Fibroblast of the aortic adventitia (primary cell): ENCODE measurements at places on chromosomes 12 and 14. TPM values are rescaled to one million over a fixed set of nuclear protein-coding genes. Genes with fewer than 3 reads are reported as not detected.

DNA sequence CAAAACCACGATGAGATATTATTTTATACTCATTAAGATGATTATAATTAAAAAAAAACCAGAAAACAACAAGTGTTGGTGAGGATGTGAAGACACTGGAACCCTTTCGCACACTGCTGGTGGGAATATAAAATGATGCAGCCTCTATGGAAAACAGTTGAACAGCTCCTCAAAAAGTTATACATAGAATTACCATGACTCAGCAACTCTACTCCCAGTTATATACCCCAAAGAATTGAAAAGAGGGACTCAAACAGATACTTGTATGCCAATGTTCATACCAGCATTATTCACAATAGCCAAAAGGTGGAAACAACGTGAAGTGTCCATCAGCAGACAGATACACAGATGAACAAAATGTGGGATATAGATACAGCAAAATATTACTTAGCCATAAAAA is 53.1 kb downstream of the TAOK3 start:
- no peak for DNase-seq

GRCh38 chr14:68016255-68016914 is 196.8 kb downstream of the RAD51B start:
- DNase-seq: peak; percentile 62

DNA sequence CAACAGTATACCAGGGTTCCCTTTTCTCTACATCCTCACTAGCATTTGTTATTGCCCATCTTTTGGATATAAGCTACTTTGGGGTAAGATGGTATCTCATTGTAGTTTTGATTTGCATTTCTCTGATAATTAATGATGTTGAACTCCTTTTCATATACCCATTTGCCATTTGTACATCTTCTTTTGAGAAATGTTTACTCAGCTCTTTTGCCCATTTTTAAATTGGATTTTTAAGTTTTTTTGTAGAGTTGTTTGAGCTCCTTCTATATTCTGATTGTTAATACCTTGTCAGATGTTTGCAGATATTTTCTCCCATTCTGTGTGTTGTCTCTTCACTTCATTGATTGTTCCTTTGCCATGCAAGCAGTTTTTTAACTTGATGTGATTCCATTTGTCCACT is 22.2 kb downstream of the ESR2 start:
- no peak for DNase-seq

Gene RTL1
- not detected in 2 replicates for total RNA-seq

GRCh38 chr14:54889919-54890318 is 12.7 kb downstream of the GCH1 start:
- no peak for DNase-seq

DNA sequence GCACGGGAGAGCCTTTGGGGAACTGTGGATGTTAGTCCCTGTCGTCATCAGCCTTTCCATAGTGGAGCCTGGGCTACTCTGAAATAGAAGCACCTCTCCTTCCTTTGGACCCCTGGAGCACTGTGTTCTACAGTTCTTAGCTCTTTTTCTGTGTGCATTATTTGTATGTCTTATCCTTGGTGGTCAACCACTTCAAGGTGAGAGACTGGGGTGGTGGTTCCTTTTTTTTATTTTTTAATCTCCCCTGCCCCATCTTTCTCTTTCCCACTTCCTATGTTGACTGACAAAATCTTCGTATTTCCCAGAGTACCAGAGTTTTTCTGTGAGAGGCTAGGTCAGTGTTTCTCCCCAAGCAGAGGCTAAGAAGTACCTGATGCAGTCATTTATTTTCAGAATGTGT is 111.7 kb downstream of the CRADD start:
- no peak for DNase-seq

- no peak for DNase-seq
Observed at GRCh38 chr12:119227292-119227691, 48.6 kb downstream of the HSPB8 start.

Gene PPP4R4
- total RNA-seq: 0.98 and 7.0 TPM in 2 replicates

DNA sequence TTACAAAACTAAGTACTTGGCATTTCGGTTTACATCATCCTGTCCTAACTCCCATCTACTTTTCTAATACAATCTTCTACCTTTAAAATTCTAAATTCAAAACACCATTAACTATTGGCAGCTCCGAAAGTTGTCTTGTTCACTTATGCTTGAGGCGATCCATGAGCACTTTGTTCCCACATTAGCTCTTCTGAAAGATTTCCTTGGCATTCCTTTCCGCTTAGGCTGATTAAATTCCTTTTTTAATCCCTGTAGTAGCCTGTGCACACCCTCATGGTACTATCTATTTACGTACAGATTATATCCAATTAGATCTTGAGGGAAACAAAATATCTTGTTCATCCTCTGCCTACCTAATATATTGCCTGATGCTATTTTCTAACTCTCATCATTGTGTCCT is 480.7 kb downstream of the PRKD1 start:
- DNase-seq: no peak

DNA sequence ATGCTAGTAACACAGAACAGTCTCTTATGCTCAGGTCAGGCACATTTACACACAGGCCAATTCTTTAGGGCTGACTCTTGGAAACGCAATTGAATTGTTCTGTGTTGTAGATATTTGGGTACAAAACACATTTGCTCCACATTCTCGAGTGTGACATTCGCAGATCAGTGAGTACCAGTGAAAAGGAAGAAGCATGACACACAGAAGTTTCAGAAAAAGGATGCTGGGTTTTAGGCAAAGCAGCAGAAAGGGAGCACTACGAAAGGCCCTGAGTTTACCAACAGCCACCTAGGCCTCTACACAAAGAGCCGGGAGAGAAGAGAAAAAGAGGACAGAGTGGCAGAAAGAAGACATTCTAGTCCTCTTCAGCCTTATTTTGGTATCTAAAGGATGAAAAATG is 254.4 kb upstream of the BTG1 start:
- DNase-seq: no peak

DNA sequence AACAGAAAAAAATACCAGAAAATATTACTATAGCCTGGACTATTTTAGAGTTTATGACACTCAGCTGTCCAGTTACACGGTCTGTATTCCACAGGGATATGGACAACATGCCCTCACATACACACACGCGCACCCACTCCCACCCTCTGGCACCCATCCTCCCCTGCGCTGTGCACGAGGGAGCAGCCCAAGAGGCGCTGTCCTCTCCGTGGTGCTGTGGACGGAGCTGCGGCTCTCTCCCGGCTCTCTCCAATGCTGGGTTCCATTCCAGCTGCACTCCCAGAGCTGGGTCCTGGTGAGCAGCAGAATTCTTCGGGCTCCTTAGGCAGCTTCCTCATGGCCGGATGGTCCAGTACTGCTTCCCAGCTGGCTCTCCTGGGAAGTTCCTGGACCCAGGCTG is 6.0 kb upstream of the NGB start:
- no peak for DNase-seq

- DNase-seq: peak; percentile 38
Observed at GRCh38 chr12:121060149-121061001, 21.3 kb upstream of the OASL start.

Gene TDRD9
- 0.45 and 4.5 TPM in 2 replicates for total RNA-seq

Gene SRRM4
- total RNA-seq: not detected in 2 replicates

GRCh38 chr12:49965836-49966235 is 4.2 kb downstream of the AQP5 start:
- no peak for DNase-seq

- DNase-seq: no peak
Observed at GRCh38 chr12:52220477-52220876, 12.6 kb upstream of the KRT7 start.

Gene RTN1
- 0.27 and 1.7 TPM in 2 replicates for total RNA-seq

- DNase-seq: peak; percentile 73
Observed at GRCh38 chr12:24226745-24227350, 277.4 kb upstream of the SOX5 start.

DNA sequence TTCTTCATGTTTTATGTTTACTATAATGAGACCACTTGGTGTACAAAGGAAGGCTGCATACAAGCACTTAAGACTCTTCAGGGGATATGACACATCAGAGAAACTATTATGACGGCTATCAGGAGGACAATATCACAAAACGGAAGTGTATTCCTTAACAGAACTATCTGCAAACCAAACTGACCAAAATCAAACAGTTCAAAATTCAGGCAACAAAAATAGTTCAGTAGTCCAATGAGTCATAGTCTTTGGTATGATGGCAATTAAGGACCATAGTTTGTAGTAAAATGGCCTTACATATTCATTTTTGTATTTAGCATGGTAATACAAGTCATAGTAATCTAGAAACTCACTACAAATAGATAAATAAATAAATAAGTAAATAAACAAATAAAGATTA is 1638.7 kb upstream of the SEL1L start:
- no peak for DNase-seq

DNA sequence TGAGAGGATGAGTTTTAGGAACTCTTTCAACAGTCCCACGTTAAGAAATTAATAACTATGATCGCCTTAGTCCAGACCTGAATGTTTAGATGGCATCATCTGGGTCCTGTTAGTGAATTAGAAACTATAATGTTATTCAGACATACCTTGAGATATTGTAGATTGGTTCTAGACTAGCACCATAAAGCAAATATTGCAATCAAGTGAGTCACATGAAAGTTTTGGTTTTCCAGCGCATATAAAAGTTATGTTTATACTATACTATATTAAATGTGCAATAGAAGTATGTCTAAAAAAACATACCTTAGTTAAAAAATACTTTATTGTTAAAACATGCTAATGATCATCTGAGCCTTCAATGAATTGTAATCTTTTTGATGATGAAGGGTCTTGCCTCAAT is 106.6 kb upstream of the ATP2B1 start:
- DNase-seq: no peak

DNA sequence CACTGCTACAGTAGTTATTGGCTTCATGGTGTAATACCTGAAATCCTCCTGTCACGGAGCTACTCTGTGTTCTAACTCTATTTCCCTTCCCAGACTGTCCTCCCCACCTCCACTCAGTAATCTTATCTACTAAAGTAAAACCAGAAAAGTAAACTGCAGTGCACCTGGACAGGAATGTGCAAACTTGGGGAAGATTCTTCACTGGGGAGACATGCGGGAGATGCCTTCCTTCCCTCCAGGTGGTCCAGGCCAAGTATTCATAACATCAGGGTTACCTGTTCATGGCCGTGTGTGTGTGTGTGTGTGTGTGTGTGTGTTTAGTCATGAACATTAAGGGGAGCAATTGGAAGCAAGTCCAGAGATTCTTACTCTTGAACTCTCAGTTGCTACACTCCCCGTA is 84.1 kb downstream of the IFNG start:
- DNase-seq: no peak

DNA sequence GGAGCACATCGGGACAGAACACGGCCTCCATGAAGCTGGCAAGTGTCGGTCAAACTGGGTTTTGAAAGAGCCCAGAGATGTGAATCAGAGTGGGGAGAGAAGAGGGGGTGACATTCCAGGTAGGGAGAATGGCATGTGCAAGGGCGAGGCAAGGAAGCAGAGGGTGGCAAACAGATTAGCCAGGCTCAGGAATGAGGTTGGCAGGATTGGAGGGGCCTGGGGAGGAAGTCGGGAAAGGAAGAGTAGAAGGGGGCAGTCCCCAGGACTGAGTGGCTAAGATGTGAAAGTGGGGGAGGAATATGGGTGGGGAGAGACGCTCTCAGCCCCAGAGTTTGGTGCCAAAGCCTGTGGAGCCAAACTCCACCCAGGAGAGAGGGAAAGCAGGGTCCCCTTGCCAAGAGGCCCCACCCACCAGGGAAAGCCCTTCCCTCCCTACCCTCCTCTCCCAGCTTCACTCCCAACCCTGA is 5.5 kb upstream of the HDAC7 start:
- peak; percentile 62 for DNase-seq

GRCh38 chr12:106245767-106246166 is 2.1 kb downstream of the CKAP4 start:
- DNase-seq: peak; percentile 86

DNA sequence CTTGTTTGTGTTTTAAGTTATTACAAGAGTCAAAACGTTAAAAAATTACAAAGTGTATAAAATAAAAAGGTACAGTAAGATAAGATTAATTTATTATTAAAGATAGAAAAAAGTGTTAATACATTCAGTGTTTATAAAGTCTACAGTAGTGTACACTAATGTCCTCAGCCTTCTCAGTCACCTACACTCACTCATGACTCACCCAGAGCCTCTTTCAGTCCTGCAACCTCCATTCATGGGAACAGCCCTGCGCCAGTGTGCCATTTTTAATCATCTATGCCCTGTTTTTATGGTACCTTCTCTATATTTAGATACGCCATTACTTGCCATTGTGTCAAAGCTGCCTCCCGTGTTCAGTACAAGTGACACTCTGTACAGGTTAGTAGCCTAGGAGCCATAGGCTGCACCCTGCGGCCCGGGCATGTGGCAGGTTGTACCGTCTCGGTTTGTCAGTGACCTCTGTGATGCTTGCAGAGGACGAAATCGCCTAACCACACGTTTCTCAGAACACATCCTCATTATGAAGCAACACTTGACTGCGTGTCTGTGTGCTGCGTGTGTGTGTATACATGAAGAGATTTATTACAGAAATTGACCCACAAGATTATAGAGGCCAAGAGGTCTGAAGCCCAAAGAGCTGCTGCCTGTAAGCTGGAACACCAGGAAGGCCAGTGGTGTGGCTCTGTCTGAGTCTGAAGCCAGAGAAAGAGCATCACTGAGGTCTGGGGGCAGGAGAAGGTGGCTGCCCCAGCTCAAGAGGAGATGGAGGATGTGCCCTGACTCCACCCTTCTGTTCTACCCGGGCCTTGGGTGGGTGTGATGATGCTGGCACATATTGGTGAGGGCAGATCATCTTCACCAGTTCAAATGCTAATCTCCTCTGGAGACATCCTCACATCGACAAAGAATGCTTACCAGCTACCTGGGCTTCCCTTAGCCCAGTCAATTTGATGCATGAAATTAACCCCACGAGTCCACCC is 116.6 kb upstream of the C14orf180 start:
- DNase-seq: no peak

DNA sequence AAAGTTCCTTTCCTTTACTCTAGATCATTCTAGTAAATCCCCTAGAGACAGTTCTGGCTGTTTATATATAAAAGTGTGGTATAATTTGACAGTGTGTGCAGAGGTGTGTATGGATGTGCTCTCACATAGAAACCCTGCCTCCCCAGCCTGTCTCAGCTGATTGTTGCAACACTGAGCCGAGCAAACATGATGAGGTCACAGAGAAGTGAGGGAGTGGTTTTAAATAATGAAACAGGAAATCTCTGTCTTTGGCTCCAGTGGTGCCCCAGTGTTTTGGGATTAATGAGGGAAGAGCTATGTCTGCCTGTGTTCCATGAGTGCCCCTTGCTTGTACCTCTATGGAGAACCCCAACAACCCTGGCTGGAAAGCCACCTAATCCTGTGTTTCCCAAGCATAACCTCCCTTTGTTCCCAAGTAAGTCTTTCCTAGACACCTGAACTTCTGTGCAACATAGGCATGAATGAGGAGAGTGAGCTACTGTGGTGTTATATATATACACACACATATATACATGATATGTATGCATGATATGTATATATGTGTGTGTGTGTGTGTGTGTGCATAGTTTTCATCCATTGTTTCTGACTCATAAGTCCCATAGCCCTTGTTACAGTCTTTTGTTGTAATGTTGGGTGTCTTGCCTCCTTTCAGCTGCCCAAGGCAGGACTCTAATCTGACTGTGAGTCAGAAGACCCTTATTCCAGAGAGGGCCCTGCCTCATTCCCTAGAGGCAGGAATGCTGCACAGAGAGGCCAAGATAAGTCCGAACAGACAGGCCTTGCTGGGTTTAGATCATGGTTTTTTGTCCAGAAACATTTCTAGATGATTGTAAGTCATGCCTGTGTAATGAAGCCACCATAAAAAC is 18.0 kb downstream of the TRAF3 start:
- DNase-seq: peak; percentile 97
